ENCODE measurements at places on chromosomes 5 and 9.
A peak's percentile ranks its signal among the peaks of the same experiment; 100 is the strongest.

GRCh38 chr9:124349267-124349666 is 66.0 kb downstream of the PSMB7 start:
- DNase-seq, result no peak

- no peak for DNase-seq
These were observed 32.2 kb downstream of the LNPEP start for GRCh38 chr5:96968074-96968473.

DNA sequence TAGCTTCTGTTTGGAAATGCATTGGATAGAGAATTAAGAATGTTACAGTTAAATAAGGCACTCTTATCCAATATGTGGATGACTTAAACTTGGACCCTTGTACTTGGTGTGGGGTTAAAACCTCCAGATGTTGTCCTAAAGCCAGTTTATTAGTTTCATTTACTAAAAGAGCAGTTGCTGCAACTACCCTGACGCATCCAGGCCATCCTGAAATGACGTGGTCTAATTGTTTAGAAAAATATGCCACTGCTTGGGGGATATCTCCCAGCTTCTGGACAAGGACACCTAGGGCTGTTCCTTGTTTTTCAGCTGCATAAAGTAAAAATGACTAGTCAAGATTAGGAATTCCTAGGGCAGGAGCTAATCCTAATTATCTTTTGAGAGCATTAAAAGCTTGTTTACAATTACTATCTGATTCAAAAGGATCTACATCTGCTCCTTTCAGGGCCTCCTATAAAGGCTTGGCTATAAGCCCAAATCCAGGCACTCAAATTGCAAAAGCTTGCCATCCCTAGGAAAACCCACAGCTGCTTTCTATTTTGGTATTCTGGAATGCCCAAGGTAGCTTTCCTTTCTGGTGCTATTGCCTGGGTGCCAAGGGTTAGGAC is 45.7 kb upstream of the SLCO4C1 start:
- DNase-seq, result peak; percentile 18

DNA sequence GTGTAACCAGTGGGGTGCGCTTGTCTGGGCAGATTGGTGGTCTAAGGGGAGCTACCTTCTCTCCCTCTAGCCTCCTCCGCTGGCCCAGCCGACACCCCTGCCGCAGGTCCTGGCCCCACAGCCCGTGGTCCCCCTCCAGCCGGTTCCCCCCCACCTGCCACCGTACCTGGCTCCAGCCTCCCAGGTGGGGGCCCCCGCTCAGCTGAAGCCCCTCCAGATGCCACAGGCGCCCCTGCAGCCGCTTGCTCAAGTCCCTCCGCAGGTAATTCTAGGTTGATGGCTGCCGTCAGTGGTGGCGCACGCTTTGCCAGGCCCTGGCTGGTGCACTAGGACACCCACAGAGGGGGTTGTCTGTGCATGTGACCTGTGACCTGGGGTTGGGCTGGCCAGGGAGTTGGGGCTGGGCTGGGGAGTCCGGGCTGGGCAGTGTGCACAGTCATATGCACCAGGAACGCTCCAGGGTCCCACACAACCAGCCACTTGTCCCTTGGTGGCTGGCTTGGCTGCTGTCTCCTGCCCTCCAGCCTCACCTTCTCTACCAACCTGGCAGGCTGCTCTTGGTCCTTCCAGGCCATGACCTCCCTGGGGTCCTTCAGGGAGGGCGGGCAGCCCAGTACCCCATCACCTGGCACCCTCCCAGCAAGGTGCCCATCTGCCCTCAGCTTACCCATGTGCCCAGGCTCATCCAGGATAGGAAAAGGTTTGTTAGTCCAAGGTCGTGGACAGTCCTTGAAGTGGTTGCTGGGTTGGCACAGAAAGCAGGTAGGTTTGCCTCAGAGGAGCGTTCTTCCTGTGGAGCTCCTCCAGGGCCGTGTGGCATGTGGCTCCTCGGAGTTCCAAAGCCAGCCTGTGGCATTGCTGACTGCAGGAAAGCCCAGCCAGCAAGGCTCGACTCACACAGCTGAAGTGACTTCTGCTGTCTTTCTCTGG is 73.2 kb downstream of the WNK2 start:
- no peak for DNase-seq

- DNase-seq, result no peak
These were observed 72.3 kb downstream of the KCNT1 start for GRCh38 chr9:135774239-135774747.

Data from DMS79 treated with DMSO at 0.1 percent for 48 hours (cell line).